ENCODE measurements at places on chromosomes 4 and X.

DNA sequence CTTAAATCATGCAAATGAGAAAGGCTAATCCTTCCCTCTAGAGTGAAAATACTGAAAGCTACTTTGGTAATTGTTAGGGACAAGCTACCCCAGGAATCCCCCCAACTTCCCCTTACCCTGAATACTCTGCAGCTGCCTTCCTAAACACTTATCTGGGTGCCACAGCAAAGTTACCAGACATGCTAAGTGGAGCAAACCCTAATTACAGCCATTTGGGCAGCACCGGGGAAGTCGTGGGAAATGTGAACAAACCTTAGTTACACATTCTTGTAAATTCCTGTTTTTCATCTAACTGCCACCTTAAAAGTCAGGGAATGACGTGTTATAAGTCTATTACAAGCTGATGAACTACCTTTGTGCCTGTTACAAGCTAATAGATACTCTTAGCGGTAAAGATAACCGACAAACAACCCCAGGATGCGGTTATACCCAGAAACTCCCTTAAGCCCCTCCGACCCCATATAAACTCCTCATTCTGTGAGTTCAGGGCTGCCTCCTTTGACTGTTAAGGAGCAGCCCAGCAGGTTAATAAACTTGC is 66.0 kb upstream of the PLAC8 start:
- DNase-seq: no peak

GRCh38 chr4:23134331-23134730 is 441.6 kb downstream of the GBA3 start:
- no peak for DNase-seq

GRCh38 chr4:67052814-67053675 is 492.3 kb downstream of the CENPC start:
- no peak for DNase-seq

DNA sequence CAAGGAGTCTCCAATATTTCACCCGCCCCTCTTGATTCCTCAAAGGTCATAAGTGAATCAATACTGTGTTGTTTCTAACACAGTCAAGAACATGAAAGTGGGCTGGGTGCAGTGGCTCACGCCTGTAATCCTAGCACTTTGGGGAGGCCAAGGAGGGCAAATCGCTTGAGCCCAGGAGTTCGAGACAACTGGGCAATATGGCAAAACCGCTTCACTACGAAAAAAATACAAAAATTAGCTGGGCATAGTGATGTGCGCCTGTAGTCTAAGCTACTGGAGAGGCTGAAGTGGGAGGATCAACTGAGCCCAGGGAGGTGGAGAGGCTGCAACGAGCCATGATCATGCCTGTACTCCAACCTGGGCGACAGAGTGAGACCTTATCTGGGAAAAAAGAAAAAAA is 3.4 kb downstream of the ACSL1 start:
- DNase-seq: no peak

- no peak for DNase-seq
Measured at GRCh38 chr4:48645225-48645794, 134.8 kb downstream of the FRYL start.

GRCh38 chr4:38504396-38504715 is 159.6 kb upstream of the KLF3 start:
- no peak for DNase-seq

DNA sequence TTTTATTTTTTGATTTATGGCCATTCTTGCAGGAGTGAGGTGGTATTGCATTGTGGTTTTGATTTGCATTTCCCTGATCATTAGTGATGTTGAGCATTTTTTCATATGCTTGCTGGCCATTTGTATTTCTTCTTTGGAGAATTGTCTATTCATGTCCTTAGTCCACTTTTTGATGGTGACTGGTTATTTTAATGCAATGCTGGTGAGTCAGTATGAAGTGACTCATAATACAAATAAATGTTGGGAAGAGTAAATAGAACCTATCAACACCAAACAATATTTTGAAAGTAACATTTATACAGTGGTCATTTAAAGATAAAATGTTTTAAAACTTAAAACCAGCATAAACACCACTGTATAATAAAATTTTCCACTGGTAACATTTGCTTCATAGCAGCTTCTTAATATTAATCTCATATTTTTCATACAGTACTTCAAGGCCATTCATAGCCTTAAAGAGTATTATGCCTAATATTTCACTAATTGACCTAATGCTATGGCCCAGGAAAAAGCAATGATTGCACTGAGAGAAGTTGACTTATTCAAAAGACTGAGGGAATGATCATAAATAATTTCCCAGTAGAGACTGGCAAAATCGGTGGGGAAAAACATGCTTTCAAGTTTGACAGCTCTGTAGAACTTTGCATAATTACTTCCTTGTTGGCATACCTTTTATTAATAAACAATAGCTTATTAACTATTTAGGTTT is 33.9 kb downstream of the CASK start:
- DNase-seq: no peak

GRCh38 chrX:30612250-30612655 is 34.7 kb upstream of the TASL start:
- no peak for DNase-seq

Data from CD4-positive, alpha-beta T cell treated with Interferon alpha-2 for 1 hour (primary cell).